H1 (cell line): ENCODE measurements at places on chromosomes 1 and 21. TPM values are rescaled to one million over a fixed set of nuclear protein-coding genes. Genes with fewer than 3 reads are reported as not detected.

The MNDA gene
- polyA plus RNA-seq, result not detected in 2 replicates

The ECM1 gene
- 0.98 and 1.1 TPM in 2 replicates for polyA plus RNA-seq

The SCCPDH gene
- 6.2 and 9.5 TPM in 2 replicates for polyA plus RNA-seq

The KRTAP21-2 gene
- polyA plus RNA-seq, result not detected in 2 replicates

The ANGPTL1 gene
- polyA plus RNA-seq, result not detected in 2 replicates

The KCNJ9 gene
- 0.02 and 0.11 TPM in 2 replicates for polyA plus RNA-seq

The NUF2 gene
- polyA plus RNA-seq, result 6.4 and 12.1 TPM in 2 replicates

The SH3BGR gene
- polyA plus RNA-seq, result 2.1 and 8.2 TPM in 2 replicates

The ANKRD34A gene
- polyA plus RNA-seq, result 0.15 and 0.19 TPM in 2 replicates

The NR0B2 gene
- polyA plus RNA-seq, result not detected in 2 replicates

The BRDT gene
- 0.08 TPM in 2 replicates for polyA plus RNA-seq

The RGS8 gene
- polyA plus RNA-seq, result 0.16 and 0.23 TPM in 2 replicates

The VCAM1 gene
- polyA plus RNA-seq, result 0.03 and 0.21 TPM in 2 replicates

The RAB3B gene
- polyA plus RNA-seq, result 9.4 and 12.5 TPM in 2 replicates

The GBP3 gene
- not detected in 2 replicates for polyA plus RNA-seq

The FOXO6 gene
- polyA plus RNA-seq, result 0.59 and 1.2 TPM in 2 replicates
